ENCODE measurements at places on chromosomes 11 and 22.

DNA sequence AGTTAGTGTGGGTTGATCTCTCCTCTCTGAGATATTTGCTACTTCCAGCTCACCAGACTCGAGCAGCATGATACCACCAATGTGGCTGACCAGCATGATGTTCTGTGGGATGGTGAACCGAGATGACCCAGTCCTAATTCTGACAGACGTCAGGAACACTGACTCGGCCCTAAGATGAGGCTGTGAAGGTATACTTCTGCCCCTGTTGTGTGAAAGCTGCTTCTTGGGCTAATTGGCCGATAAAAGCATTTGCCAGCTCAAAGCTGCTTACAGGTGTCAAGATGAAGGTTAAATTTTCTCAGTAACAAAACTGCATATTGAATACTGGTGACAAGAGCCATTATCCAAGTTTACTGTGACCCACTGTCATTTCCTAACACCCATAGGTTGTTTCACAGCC, 151.4 kb downstream of the BRD1 start:
- DNase-seq = no peak

DNA sequence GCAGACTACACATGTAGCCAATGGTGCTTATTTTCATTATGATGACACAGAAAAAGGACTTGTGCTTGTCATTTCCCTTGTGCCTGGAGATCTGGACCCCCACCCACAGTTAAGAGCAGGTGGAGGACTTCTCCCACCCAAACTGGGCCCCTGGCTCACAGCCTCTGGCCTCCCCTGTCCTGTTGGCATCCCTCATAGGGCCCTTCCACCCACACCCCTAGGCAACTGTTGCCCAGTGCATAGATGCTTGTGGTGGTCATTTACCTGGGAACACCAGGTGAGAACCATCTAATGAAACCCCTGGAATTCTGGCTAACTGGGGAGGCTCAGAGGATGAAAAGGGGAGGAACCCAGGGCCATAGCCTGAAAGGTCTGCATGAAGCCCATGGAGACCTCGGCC, 355.9 kb downstream of the BUD13 start:
- no peak for DNase-seq

DNA sequence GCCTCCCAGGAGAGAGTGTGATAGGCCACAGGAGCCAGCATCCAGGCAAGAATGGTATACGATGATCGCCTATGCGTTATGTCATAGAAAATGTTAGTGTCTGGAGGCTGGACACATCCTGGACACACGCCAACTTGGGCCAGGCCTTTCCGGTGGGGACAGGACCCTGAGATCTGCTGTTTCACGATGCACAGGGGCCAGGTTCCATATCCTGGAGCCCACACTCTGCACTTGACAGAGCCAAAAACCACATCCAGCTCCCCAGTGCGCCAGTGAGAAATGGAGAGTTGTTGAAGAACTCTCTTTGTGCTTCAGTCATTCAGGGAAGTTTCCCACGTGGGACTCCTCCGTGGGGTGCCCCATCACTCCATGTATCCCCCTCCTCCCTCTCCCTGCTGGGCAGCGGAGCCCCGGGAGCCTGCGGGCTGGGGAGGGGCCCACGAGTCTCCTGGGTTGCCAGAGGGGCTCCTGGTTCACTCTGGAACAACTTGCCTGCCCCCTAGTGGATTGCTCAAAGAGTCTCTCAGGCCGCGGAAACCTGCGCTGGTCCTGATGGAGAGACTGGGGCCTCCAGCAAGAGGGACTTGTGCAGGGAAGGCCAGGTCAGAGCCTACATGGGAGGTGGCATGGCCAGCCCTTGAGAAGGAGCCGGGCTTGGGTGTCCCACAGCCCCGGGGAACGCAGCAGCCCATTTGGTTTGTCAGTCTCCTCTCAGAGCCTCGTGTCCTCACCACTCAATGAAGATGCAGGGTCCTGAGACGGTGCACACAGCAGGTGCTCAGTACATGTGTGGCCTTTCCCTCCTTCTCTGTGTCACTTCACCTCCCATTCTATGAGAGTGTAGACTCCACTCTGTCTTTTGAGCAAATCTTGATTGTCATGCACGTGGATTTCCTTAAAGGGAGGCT, 10.2 kb upstream of the LRRC32 start:
- DNase-seq = peak; percentile 84

GRCh38 chr11:47399860-47400767, 8.3 kb upstream of the SLC39A13 start:
- DNase-seq = peak; percentile 71

- no peak for DNase-seq
Measured at GRCh38 chr22:44171561-44171960, 9.2 kb upstream of the PARVG start.

DNA sequence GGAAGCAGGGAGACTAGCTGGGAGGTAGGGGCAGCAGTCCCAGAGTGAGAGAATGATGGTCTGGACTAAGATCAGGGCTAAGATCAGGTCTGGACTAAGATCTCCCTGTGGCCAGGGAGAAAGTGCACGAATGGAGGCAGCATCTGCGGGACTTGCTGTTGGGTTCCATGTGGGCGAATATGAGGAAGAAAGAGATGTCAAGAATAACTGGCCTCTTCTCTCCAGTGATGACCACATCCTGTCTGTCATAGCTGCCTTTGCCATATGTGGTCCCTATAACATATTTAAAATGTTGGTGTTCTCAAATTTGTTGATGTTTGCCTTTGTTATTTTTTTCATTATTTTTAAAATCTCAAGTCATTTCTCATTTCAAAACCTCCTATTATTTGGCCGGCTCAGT, 27.4 kb upstream of the CXCR5 start:
- no peak for DNase-seq

GRCh38 chr11:59218893-59219292, 6.2 kb upstream of the MPEG1 start:
- DNase-seq = no peak

GRCh38 chr11:28289444-28289843, 181.3 kb downstream of the METTL15 start:
- DNase-seq = no peak

DNA sequence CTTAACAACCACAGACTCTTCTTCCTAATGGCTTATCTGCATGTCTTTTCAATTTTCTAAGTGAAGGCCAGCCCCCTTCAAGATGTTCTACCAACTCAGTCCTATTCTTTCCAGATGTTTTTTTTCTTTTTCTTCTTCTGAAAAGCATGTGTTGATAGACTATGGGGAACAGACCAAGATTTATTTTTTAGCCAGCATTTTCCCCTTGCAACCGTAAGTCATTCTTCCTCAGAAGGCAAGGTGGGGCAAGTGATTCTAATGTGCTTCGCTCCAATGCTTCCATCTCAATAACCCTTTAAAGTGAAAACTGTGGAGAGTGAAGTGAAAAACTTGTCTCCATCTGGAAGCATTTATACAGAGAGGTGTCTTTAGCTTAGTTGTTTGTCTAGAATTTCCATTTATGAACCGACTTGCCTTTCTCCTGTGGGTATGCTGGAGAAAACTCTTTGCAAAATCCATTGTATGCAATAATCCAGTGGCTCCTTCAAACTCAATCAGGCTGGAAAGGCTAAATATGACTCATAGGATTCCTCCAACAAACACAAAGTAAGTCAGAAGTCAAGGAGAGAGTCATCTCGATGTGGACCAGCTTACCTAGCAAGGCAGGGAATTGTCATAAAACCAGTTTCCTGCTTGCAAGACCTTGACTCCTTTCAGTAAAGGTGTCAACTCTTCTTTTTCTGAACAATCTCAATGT, 83.7 kb downstream of the MAML2 start:
- no peak for DNase-seq

DNA sequence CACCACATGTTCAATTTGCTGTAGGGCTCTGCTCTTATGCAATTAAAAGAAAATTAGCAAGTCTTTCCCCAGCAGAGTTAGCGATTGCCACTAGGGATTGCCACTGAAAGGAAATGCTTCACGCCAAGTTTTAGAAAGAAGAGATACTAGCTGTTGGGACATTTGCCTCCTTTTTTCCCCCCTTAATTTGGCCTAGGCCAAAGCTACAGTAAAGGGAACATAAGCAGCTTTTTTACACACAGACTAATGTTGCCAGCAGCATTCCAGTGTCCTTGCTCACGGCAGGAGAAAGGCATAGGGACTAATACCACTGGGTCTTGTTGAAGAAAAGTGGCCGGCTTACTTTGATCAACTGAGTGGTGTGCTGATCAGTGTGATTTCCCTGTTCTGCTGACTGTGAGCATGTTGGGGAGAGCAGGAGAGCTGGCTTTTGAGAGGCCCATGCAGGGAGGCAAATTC, 71.2 kb downstream of the PHF21A start:
- DNase-seq = peak; percentile 8

- no peak for DNase-seq
Measured at GRCh38 chr22:48872271-48873190, 955.1 kb downstream of the BRD1 start.

DNA sequence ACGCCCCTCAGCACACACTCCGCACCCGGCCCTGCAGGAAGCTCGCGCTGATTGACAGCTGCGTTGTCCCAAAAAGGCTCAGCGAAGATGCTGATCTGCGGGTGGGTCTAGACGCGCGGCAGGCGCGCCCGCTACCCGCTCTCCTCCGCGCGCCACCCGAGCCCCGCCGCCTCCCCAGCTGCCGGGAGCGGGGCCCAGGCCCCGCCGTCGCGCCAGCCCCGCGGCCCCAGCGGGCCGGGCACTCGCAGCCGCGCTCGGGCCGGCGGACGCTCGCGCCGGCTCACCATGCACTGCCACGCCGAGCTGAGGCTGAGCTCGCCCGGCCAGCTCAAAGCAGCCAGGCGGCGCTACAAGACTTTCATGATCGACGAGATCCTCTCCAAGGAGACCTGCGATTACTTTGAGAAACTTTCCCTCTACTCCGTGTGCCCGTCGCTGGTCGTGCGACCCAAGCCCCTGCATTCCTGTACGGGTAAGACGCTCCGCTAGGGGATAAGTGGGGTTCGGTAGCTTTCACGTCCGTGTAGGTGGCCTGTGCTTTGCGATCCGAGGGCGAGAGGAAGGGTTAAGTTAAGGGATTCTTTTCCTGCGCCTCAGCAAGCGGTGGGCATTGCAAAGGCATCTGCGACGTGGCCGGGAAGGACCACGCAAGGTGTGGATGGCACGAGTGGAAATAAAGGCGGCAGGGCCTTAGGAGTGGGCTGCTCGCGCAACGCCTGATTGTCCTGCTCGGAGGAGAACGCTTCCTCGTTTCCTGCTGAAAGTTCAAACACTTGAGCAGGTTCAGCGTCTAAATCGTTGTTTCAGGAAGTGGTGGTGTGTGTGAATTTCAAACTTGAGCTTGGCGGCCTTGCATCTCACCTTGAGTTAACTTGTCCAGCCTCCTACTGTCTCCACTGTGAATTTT, at the start of gene BARX2:
Gene BARX2, plus strand, starts transcription at position 98 of the 907 bp plus-strand sequence. Its CDS starts 188 bp downstream, at position 286.
- DNase-seq = peak; percentile 69

DNA sequence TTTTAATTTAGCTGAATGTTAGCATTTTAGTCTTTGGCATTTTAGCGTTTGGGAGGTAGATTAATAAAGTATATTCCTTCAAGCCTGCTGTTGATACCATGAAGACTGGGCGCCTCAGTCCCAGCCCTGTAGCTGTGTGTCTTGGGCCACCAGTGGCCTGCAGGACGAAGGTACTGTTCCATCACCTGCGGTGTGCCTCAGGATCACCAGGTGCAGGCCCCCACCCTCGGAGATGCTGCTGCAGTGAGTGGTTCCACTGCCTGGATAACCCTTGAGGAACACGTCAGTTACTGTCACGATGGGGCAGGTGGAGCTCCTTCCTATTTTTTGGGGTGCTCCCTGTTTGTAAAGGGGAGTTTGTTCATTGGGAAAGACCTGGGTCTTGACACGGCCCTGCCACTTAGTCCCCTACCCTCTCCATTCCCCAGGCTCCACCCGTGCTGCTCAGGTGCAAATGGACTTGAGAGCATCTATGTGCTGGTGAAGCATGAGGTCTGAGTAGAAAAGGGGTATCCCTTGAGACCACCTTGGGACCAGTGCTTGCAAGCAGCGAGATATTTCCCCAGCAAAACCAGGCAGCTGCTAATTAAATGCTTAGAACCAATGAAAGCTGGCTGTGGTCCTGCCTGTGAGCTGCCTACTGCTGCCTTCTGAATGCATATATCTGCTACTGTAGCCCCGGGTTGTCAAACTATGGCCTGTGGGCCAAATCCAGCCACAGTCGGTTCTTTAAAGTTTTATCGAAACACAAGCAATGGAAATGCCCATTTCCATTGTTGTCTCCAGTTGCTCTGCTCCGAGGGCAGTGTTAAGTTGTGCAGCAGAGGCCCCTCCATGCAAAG, 28.7 kb downstream of the INCENP start:
- DNase-seq = no peak

GRCh38 chr22:41482319-41482935, 13.5 kb downstream of the ACO2 start:
- no peak for DNase-seq

GRCh38 chr11:1835671-1836010, 851 bp downstream of the SYT8 start:
- no peak for DNase-seq

GRCh38 chr11:7572001-7572712, 58.4 kb downstream of the PPFIBP2 start:
- no peak for DNase-seq

- peak; percentile 11 for DNase-seq
Measured at GRCh38 chr11:82546661-82547557, 186.8 kb downstream of the FAM181B start.

- no peak for DNase-seq
Measured at GRCh38 chr11:58771458-58771855, 39.7 kb upstream of the GLYAT start.

DNA sequence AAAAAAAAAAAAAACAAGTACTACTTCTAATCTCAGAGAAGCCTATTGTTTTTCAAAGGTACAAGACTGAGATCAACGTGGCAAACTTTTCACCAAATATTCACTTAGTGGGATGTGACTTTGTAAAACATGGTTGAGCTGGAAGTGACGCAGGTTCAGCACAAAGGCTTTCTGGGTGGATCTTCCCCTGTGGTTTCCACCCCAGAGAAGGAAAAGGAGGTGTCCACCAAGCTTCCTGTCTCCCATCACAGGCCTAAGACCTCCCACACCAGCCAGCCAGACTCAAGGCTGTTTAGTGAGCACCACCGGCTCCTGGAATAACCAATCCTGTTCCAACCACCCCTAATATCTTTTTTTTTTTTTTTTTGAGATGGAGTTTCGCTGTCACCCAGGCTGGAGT, 5.7 kb downstream of the TMEM184B start:
- DNase-seq = no peak

DNA sequence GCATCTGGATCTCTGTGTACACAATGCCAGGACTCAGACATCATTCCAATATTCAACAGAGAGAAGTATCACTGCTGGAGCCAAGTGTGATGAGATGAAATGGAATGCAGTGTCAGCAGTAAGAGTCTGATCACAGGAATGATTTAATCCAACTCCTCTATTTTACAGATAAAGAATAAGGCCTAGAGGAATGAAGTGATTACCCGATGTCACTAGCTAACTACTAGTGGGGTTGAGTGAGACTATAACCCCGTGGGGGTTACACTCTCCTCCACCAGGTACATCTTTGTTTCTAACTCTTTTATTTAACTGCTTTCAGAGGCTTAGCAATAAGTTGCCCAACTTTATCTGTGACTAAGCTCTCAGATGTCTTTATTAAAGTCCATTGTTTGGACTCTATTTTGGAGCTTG, 94.2 kb upstream of the FAT3 start:
- DNase-seq = no peak

- DNase-seq = no peak
Measured at GRCh38 chr11:45237711-45238315, 48.3 kb downstream of the SYT13 start.

GRCh38 chr22:37100589-37101127, 8.9 kb downstream of the TMPRSS6 start:
- no peak for DNase-seq

GRCh38 chr22:27644566-27644965, 157.0 kb downstream of the MN1 start:
- no peak for DNase-seq
